LNCaP clone FGC (cell line): ENCODE measurements at places on chromosomes 4 and X.

GRCh38 chrX:125507119-125507518, 187.4 kb downstream of the TEX13C start:
- DNase-seq = no peak

GRCh38 chrX:21943460-21944135, 3.1 kb downstream of the SMS start:
- DNase-seq = no peak

- DNase-seq = peak; percentile 56
These were observed 58.1 kb upstream of the PARM1 start for GRCh38 chr4:74874753-74875367.

DNA sequence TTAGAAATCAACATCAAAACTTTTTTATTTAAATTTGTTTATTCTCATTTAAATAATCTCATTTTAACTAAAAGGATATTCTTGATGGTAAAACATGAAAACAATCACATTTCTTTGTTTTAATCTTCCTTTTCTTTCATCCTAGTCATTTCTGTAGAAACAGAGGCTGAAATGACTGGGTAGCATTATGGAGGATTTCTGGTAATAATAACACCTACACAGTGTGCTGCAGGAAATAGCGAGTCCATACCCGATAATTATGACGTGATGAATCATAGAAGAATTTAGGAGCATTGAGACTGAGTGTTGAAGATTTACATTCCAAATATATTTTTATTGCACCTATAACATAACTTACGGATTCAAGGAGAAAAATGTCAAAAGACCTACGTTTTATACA, 31.4 kb upstream of the BBS12 start:
- DNase-seq = no peak

DNA sequence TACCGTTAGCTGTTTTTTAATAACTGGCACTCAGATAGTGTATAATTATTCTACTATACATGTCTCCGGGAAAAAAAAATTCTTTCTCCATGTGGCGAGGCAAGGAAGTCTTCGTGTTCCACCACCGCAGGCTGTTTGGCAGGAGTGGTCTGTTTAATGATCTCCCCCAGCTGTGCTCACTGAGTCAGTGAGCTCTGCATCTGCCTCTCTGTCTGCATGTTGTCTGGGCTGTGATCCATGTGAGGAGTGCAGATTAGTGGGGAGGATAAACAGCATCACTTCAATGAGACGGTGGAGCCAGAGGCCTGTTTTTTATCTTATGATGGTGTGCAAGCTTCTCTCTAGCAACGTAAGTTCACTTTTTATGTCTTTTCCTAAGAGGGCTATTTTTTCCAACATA, 69.8 kb downstream of the RPS3A start:
- DNase-seq = no peak

GRCh38 chr4:52957835-52958631, 95.9 kb downstream of the RASL11B start:
- no peak for DNase-seq

DNA sequence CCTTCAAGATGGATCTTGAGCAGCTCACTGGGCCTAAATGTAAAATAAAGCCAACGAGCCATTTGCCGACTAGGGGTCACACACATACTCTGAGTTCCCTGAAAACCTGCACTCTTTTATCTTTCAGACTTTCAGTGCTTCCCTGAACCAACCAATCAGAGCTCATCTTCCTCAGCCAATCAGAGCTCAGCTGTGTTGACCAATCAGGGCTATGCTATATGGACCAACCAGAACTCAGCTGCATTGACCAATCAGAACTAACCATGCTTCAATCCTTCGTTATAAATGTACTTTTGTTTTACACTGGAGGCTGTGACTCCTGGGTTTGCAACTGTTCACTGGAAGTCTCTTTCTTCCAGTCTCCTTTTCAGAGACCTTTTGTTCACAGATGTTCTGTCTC, 19.3 kb downstream of the SLC25A53 start:
- no peak for DNase-seq

DNA sequence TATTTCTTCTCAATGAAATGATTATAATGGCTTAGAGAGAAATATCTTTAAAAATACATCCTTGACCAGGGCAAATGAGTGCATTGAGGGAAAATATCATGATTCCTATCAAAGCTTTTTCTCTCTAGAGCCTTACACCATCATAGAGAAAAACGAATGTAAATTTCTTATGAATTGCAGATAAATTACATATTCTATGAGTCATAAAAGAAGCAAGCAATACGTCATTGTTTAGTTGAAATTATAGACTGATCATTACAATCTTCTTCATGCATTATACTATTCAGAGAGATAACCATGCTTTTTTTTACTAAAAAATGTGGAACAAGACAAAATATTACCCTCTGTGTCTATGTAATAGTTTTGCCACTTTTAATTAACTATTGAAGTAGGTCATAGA, 100.9 kb upstream of the RXFP1 start:
- DNase-seq = no peak

DNA sequence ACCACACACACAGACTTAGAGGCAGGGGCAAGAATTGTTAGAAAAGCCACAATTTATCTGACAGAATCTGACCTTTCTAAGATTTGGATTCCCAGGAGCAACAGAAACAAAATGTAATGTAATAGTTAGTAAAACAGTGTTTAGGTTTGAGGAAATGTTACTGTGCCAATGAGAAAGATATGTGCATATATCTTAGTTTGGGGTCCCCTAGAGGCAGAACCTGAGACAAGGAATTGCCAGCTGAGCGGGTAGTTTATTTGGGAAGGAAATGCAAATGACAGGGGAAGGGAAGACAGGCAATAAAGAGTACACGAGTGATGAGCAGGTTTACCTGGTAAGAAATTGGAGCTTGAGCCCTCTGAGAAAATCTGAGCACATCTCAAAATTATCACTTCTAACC, 31.3 kb upstream of the DDX53 start:
- no peak for DNase-seq

- DNase-seq = no peak
These were observed 10.9 kb upstream of the HSFX1 start for GRCh38 chrX:149762696-149763614.

- DNase-seq = no peak
These were observed 108.7 kb downstream of the IQCM start for GRCh38 chr4:149706942-149707341.

GRCh38 chr4:24770032-24770584, 25.3 kb upstream of the SOD3 start:
- DNase-seq = no peak

DNA sequence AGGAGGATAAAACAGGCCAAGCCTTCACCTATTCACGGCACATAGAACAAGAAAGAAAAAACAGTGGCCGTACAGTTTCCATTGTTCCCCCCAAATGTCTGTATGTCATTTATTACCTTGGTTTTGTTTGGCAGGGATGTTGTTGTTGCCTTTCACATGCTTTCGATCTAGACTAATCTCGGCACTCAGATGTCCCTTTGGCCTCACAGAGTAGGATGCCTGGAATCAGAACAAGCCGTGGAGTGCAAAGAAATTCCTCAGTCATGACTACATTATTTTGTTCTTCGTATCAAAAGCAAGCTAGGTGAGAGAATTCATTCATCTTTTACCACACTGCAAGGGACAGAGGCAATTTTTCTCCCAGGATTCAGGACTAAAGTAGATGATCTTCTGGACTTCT, 106.9 kb downstream of the SMIM20 start:
- DNase-seq = no peak

GRCh38 chr4:159723341-159724048, 620.6 kb downstream of the RAPGEF2 start:
- peak; percentile 2 for DNase-seq

GRCh38 chr4:188620608-188621007, 481.4 kb downstream of the TRIML1 start:
- DNase-seq = no peak

DNA sequence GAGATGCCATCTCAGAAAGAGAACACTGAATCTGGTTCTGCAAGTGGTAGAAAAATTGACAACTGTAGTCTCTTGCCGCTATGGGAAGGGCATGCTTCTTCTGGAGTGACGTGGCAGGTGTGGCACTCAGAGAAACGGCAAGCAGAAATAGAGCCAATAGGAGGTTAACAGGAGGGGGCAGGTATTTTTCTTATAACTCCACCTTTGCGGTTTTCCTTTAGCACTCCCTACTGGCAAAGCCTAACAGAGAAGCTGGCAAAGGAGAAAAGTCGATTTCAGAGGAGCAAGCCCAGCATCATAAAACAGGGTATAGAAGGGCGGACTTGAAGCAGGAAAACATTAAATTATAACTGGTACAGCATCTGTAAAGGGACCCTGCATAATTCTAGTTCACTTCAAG, 1382.2 kb downstream of the PCDH18 start:
- no peak for DNase-seq

- no peak for DNase-seq
These were observed 276.0 kb upstream of the TET2 start for GRCh38 chr4:104870495-104871233.

DNA sequence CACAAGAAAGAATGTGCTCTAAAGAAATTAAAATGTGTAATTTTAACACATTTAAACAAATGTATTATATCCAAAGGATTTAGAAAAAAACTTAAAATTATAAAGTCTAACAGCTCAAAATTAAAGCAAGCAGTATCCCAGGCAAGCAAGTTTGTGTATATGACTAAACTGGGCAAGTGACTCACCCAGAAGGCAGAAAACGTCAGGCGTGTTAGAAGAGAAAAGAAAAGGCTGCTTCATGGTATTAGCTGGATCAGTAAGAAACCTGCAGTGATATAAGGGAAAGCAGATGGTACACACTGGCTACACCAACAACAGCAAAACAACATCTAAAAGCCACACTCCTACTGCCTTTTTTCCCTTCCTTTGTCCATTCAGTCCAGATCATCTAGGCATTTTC, 250.6 kb upstream of the NDST3 start:
- no peak for DNase-seq

DNA sequence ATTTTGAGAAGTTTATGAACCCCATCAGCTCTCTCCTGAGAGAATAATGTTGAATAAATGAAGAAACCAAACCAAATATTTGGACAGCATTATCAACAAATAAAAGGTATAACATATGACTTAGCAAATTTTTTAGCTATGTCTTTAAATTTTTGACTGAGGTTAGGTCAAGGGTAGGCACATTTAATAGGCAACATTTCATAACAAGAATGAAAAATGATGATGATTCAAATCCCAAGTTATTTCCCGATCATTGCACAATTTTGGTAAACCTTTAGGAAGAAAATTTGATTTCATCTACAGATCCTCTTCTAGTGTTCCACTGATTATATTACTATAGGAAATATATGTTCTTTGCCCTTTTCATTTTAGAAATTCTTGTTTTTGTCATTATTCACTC, 123.7 kb upstream of the TLR3 start:
- no peak for DNase-seq

- DNase-seq = no peak
These were observed 340.1 kb upstream of the PPARGC1A start for GRCh38 chr4:24229978-24230377.

- no peak for DNase-seq
These were observed 1038.4 kb upstream of the PABPC4L start for GRCh38 chr4:135239964-135240363.

GRCh38 chr4:2362266-2363055, 56.0 kb downstream of the ZFYVE28 start:
- no peak for DNase-seq

- DNase-seq = no peak
These were observed 35.2 kb downstream of the SEPTIN11 start for GRCh38 chr4:76984788-76985211.

DNA sequence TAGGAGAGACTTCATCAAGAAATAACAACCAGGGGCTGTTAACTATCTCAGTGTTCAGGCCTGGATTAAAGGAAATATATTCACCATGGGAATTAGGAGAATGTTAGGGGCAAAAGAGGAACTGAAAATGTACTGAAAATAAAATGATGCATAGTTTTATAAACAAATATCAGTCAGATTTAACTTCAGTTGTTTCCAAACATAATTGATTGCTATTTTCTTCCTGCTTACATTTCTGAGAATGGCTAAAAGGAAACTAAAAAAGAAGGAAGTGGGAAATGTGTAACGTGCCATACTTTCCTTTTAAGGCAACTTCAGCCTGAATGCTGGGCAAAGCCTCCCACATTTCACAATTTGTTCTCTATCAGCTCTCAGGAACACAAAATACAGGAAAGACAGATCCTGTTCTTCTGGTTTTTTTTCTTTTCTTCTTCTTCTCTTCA, 178.1 kb downstream of the MAML3 start:
- peak; percentile 67 for DNase-seq

- no peak for DNase-seq
These were observed 67.1 kb downstream of the PRDM5 start for GRCh38 chr4:120855307-120856001.

DNA sequence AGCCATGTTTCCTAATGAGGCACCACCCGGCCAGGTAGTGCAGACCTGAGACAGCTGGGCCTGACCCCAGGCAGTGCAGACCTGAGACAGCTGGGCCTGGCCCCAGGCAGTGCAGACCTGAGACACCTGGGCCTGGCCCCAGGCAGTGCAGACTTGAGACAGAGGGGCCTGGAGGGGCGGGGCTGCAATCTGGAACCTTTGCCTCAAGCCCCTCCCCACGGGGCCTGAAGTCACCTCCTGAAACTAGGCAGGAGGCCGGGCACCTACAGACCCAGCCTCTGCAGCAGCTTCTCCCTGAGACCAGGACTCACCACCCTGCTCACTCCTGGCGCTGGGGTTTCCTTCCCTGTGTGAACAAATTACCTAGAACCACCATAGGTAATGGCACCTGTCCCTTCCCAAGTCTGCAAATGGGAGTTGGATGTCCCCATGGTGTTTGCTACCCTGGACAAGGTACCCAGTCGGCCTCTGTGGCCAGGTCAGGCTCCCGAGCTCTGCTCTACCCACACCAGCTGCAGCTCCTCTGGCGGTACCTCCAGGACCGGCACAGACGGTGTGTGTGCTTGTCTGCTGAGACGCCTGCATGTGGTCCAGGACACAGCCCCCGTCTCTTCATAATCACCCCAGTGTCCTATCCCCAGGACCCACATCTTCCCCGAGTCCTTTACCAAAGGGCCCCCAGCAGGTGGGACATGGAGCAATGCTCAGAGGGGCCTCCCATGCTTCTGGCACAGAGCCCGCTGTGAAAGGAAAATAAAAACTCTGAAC, 53.1 kb upstream of the C4orf50 start:
- DNase-seq = no peak

GRCh38 chr4:38670109-38670901, 6.3 kb downstream of the KLF3 start:
- no peak for DNase-seq

DNA sequence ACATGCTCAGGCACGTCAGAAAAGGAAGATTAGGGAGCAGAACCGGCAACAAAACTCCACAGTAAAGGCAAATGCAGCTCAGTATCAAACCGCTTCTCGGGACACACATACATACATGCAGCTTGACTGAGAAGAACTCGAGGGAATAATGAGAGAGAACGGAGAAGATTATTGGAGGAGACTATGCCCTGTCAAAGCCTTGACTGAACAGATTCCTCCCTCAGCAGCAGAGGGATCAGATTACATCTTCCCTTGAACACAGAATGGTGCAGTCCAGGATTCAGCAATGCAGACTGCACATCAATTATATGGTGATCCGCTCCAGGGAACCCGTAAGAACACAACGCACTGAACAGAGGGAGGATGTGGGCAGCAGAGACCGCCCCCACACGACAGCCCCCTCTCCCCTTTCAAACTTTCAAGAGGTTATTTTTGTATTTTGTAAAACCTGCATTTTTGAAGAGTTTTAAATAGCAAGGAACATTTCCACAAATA, 183.2 kb downstream of the FBXW7 start:
- peak; percentile 96 for DNase-seq

- DNase-seq = no peak
These were observed 166.4 kb upstream of the AFF2 start for GRCh38 chrX:148333989-148334388.

- no peak for DNase-seq
These were observed 15.7 kb downstream of the LGI2 start for GRCh38 chr4:25015012-25015411.
